HT1080 (cell line): ENCODE measurements at places on chromosomes 3 and 15. TPM values are rescaled to one million over a fixed set of nuclear protein-coding genes. Genes with fewer than 3 reads are reported as not detected.

WNT7A gene
- total RNA-seq: 0.47 and 1.3 TPM in 2 replicates

SV2B gene
- total RNA-seq: 0.10 TPM in 1 of 2 replicates, not detected in the other

DNA sequence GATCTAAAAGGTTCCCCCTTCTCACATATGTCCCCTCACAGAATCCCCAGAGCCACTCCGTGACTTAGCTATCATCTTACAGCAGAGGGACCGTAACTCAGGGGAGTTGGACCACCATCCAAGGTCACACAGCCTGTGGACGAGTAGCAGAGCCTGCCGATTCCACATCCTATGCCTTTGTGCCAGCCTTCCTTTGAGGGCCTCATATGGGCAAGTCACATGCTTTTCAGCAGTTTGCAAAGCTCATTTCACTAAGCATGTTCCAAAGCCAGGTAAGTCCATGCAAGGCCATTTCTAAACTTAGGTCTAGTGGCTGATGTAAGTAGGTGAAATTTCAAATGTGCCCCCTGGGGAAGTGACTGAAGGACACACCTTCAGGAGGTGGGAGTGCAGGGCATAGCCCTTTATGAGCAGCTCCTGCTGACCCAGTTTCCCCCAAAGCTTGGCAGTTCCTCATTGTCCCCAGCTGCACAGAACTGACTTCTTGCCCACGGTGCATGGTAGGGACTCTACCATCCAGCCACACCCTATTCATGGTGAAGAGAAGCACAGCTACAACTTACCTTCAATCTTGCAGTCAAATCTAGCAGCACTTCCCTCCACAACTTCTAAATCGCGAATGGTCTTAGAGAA, 33.3 kb upstream of the HACD2 start:
- DNase-seq: no peak

- DNase-seq: no peak
Observed at GRCh38 chr3:138054057-138054456, 44.1 kb downstream of the CLDN18 start.

- no peak for DNase-seq
Observed at GRCh38 chr3:34155666-34156065, 357.2 kb downstream of the PDCD6IP start.

DNA sequence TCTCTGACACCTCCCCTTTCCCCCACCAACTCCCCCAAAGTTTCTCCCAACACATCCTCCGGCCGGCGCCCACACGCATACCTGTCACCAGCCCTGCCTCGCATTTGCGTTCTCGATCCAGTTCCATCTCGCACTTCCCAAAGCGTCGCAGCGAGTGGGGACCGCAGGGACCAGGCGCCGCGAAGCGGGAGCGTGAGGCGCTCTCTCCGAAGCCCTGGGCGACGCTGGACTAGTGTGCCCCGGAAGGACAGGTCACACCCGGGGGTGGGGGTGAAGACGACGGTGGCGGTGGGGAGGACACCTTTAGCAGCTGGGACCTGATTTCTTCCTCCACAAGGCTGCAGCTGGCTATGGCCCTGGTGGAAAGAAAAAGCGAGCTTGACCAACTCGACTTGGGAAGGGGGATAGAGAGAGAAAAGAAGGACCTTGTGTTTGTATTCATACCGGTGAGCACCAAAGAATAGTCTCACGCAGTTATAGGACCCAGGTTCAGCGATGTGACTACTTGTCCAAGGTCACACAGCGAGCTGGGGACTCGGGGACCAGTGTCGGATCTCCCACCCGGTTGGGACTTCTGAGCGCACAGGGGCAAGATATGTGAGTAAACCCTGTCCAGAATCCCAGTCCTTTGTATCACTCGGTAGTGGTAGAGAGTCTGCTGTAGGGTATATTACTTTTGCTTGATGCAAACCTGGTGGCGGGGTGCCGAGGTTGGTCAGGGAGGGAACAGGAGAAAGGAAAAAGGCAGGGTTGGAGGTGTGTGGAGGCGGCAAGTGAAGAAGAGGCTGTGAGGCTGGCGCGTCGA, 607 bp upstream of the GHSR start:
- DNase-seq: no peak

DNA sequence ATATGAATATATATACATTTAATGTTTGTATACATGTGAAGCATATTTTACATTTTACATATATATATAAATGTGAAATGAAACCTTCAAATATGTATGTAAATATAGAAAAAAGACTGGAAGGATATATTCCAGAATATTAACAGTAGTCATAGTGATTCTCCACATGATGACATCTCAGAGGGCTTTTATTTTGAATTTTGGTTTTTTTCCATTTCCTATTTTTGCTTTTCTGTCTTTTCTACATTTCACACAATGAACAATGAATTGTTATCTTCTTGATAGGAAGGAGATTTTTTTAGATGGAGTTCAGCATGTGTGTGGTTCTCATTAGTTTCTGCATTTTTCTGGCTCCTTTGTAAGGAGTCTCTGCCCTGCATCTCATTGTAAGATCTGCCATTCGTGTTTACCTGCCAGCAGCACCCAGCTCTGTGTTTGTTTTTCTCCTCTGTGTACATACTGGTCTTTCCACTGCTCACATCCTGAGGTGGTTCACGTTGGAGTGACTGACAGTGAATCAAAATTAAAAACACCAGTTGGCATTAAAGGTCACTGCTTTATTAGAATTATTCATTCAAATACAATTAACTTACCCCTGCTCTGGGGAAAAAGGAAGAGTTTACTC, 425.3 kb upstream of the MDFIC2 start:
- no peak for DNase-seq

- DNase-seq: no peak
Observed at GRCh38 chr3:101104321-101104720, 111.1 kb upstream of the ABI3BP start.
